ENCODE measurements at places on chromosomes 2 and 18. TPM values are rescaled to one million over a fixed set of nuclear protein-coding genes. Genes with fewer than 3 reads are reported as not detected.

Gene TEKT4
- total RNA-seq = not detected

- no peak for DNase-seq
These were observed 14.1 kb downstream of the COPS8 start for GRCh38 chr2:237099804-237100203.

GRCh38 chr2:60849187-60849586 lies 32.2 kb upstream of the REL start:
- no peak for DNase-seq

- DNase-seq = no peak
These were observed 251.1 kb upstream of the TRIB2 start for GRCh38 chr2:12465631-12466135.

GRCh38 chr18:2108591-2108990 lies 462.7 kb downstream of the METTL4 start:
- no peak for DNase-seq

DNA sequence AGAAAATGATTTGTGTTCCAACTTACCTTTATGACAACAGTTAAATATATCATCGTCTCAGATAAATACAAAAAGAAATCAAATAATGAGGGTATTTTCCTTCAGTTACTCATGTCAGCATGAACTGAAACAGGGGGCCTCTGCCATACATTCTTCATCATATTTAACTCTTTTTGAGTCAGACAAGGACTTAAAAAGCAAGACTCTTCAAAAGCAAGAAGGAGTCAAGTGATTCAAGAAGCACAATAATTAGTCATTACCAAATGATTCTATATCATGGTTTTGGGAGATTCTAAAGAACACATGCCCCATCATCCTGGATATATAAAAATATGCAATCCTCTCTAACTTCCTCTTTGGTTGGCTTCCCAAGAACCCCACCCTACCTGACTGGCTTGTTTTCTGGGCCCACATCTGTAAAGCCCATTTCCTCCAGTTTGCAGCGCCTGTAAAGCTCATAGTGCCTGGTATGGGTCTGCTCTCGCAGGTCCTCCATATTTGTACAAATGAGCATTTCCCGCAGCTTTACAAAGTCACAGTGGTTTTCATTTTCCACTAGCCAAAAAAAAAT lies 49.7 kb downstream of the SEPTIN10 start:
- DNase-seq = no peak

- no peak for DNase-seq
These were observed 249.4 kb upstream of the CTAGE1 start for GRCh38 chr18:22667156-22667555.

DNA sequence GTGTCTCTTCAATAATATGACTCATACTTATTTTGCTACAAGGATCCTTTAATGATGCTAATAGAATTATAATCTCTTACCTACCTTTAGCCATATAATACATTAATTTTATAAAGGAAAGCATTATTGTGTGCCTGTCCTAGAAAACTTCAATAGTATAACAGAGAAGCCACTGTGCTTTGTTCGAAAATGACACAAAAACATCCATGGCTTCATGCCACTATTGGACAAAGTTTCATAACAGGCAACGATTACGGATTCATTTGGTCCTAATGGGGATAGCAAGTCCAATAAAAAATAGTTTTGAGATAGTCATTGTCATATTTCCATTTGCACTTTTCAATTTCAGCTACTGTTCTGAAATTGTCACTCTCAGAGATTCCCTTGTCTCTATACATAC lies 52.5 kb upstream of the CCDC150 start:
- DNase-seq = no peak

DNA sequence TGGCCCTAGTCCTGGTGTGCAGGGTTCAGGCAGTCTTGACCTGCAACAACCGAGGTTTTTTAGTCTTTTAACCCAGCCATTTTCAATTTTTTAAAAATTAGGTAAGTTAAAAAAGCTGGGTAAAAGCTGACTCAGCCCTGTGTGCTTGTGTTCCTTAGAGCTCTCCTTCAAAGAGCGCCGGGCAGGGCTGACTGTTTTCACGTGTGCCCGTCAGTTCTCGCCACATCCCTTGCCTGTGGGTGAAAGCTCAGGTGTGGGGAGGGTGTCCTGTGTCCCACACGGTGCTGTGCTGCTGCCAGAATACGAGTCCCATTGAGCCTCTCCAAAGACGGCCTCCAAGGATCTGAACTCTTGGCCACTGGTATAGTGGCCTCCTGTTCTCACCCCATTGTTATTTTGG lies 5.3 kb upstream of the ANO7 start:
- no peak for DNase-seq

DNA sequence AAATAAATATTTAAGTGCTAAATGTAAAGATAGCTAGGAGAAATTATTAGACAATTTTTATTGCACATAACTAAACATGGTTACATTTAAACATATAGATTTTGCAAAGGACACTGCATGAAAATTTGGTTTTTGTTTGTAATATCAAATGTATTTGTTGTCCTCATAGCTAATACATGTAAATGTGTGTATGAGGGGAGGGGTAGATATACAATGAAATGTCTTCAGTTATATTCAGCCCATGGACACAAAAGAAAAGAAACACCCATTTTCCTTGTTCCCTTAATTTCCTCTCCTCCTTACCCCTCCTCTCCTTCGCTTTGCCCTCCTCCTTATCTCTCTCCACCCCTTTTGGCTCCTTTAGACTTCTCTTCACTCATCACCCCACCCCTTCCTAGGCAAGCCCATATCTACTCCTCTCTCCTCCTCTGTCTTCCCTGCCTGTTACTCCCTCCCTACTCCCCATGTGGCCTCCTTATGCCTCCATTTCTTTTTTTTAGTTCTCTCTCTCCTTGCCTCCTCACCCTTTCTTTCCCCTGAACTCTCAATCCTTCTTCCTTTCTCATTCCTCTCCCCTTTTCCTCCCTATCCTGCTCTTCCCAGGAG lies 1.4 kb downstream of the COL3A1 start:
- DNase-seq = no peak

- no peak for DNase-seq
These were observed 52.8 kb downstream of the METTL4 start for GRCh38 chr18:2518473-2518872.

DNA sequence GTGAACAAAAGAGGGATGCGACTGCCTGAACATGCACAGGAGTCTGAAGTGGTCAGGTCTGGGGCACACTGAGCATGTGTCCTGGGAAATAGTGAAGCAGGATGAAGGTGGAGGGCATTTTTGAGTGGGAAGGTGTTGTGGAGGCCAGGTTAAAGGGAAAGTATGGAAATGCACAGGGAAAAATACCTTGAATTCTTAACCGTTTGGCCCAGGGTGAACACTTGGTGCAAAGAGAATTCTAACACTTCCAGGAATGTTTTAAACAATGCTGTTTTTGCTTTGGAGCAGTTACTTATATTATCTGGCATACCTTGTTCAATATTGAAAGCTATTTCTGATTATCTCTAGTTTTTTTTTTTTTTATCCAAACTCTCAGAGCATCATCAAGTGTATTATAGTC lies 623.5 kb downstream of the DCC start:
- DNase-seq = no peak

DNA sequence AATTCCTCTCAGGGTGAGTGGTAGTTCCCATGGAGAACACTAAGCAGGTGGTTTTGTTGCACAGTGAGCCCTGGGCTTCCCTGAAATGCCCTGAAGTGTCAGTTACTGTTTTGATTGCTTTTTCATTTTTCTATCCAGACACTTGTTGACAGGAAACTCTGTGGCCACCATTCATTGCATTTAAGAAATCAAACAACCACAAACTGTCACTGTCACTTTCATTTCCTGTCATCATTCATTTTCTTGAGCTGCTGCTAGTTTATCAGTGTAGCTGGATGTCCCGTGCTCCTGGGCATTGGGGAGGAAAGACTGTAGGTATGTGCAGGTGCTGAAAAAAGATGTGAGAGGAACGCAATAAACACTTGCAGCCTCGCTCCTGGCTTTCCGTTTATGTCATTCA lies 891.6 kb upstream of the ZEB2 start:
- DNase-seq = no peak

- DNase-seq = no peak
These were observed 34.1 kb upstream of the SLC39A10 start for GRCh38 chr2:195622966-195623365.

- DNase-seq = no peak
These were observed 155.7 kb downstream of the HDAC4 start for GRCh38 chr2:239245107-239245506.

GRCh38 chr18:23703057-23703986 lies 14.1 kb downstream of the LAMA3 start:
- DNase-seq = peak; percentile 35

GRCh38 chr2:211416373-211416772 lies 860.0 kb downstream of the CPS1 start:
- DNase-seq = no peak

DNA sequence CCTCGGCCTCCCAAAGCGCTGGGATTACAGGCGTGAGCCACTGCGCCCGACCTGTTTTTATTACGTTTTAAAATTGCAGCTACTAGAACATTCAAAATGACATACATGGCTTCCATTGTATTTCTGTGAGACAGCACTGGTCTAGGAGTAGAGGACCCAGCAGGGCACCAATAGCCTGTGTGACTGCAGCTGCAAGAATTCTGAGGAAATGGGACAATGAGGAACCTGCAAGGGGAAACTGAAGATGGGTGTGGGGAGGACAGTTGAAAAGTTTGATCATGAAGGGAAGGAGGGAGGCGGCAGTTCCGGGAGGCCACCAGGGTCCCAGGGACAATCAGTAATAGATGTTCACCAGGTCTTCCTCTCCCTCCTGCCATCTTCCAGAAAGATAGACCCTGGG lies 13.9 kb upstream of the DNPEP start:
- no peak for DNase-seq

DNA sequence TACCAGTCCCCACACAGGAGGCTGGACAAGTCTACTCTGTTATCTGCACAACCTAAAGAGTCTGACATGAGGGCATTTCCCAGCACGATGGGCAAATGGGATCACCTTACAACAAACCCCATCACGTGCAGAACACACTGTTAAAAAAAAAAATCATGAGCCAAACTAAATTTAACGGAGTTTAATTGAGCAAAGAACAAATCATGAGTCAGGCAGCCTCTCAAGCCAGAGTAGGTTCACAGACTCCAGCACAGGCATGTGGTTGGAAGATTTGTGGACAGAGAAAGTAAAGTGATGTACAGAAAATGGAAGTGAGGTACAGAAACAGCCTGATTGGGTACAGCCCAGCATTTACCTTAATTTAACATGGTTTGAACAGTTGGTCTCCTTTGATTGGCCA lies 59.9 kb downstream of the KYNU start:
- no peak for DNase-seq

DNA sequence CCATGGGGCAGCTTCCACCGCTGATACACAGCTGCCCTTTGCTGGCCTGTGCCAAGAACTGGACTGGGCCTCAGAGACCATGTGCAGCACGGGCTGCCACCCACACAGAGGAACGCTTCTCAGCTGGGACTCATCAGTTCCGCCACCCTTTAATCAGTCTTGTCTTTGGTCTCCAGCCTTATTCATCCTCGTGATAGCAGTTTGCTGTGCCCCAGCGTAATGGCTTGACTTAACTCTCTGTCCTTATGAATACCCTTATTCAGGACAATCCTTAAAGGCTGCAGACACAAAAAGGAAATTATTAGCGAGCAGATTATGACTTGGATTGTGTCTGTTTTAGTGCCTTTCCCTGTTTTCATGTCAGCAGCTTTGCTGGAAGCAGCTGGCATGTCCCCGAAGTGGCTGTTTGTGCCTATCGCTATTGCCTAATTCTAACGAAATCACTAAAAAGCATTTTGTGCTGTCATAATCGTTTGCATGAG lies 108.9 kb upstream of the DAPL1 start:
- peak; percentile 67 for DNase-seq

Gene SLC9A4
- 0.04 TPM for total RNA-seq

Gene GNAL
- total RNA-seq = 2.9 TPM

Gene NEU2
- total RNA-seq = not detected

DNA sequence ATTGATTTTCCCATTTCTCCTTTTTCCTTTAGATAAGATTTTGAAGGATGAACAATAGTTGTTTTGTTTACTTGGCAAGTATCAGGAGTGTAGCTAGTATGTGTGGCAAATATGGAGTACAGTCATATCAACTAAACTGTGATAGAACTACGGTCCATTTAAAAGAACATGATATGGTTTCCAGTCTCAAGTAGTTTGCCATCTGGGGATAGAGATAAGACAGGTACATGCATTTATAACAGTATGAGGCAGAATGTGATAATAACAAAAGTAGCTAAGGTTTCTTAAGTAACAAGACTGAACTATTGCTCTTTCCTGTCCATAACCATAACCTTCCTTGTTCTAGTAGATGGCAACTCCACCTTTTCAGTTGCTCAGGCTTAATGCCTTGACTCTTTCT lies 75.6 kb upstream of the TACR1 start:
- no peak for DNase-seq

- peak; percentile 53 for DNase-seq
These were observed 25.7 kb upstream of the FAM178B start for GRCh38 chr2:97011977-97012569.

Gene ASB1
- total RNA-seq = 43.8 TPM

DNA sequence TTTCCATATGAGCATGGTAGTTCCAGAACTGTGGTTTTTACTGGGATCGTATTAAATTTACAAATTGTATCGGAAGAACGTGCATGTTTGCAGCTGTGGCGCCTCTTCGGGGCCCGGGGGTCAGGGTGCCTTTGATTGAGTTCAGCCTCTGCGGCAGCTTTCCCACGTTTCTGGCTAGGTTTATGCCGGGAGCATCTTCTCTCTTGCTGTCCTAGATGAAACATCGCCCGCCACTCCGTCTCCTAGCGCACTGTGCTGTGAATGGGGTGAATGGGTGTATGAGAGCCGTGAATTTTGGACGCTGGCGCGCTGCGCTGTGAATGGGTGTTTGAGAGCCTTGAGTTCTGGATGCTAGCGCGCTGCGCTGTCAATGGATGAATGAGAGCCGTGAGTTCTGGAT lies 12.3 kb downstream of the PDCD1 start:
- no peak for DNase-seq

Gene ZNF2
- 9.9 TPM for total RNA-seq

- DNase-seq = no peak
These were observed 206.7 kb downstream of the AFF3 start for GRCh38 chr2:99935662-99936061.

- no peak for DNase-seq
These were observed 528.6 kb upstream of the ID2 start for GRCh38 chr2:8153258-8153718.

DNA sequence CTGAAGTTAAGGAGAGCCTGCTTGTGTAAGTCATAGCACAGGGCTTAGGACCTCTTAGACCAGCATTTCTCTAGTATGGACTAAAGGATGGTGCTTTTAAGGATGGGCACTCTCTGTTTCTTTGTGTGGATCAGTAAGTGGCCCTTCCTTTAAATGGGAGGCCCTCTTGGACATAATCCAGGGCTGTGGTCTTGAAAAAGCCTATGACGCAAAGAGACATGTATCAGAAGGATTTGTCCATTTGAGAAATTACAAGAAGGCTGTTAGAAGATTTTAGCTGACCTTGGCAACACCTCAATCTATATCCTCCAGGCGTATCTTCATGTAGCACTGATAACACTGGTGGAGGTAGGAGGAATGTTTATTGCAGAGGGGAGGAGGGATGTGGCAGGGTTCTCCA lies 79.2 kb downstream of the PRPF40A start:
- DNase-seq = no peak
